Cortex of kidney (tissue), 1 donor: ENCODE measurements at places on chromosomes 1 and 21.

DNA sequence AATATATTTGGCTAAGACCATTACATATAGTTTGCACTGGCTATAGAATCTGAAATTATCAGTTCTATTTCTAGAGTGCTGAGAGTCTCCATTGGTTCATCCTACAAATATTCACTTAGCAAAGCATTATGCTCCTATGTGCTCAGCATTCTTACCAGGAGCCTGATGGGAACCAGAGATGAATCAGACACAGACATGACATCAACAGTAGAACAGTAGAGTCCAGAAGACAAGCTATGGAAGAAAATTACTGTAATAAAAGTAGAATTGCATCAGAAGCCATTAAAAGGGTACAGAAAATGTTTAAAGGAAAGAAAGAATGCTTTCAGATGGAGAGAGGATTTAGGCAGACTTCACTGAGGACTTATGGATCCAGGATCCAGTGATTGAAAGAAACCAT is 271.7 kb upstream of the SNX7 start:
- DNase-seq: no peak

DNA sequence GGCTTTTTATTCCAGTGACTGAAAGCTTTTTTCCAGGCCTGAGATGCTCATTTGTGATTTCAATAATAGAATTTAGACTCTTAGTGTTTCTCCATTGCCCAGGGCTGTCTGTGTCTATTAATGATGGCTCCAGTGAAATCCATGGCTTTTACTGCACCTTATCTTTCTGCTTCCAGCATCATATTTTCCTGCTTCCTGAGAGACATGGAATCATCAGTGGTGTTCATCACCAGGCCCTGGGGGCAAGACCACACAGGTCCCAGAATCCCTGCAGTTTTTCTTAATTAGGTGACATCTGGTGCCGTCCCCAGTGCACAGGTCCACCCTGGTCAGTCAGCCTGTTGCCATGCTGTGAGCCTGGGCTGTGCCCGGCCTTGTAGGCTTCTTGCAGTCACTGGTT is 15.5 kb downstream of the NT5C1A start:
- DNase-seq: no peak

GRCh38 chr1:44316231-44316759 is 38.8 kb downstream of the ERI3 start:
- no peak for DNase-seq

DNA sequence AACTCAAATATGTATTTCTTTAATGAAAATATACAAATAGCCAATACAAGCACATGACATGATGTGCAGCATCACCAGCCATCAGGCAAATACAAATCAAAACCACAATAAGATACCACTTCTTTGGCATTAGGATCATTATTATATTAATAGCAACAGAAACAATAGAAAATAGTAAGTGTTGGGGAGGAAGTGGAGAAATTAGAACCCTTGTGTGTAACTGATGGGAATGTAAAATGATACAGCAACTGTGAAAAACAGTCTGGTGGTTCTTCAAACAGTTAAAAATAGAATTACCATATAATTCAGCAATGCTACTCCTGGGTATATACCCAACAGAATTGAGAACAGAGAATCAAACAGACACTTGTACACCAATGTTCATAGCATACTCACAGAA is 40.8 kb upstream of the FCER1A start:
- DNase-seq: no peak

- DNase-seq: no peak
These were observed 163.4 kb upstream of the CD34 start for GRCh38 chr1:208074353-208074752.

DNA sequence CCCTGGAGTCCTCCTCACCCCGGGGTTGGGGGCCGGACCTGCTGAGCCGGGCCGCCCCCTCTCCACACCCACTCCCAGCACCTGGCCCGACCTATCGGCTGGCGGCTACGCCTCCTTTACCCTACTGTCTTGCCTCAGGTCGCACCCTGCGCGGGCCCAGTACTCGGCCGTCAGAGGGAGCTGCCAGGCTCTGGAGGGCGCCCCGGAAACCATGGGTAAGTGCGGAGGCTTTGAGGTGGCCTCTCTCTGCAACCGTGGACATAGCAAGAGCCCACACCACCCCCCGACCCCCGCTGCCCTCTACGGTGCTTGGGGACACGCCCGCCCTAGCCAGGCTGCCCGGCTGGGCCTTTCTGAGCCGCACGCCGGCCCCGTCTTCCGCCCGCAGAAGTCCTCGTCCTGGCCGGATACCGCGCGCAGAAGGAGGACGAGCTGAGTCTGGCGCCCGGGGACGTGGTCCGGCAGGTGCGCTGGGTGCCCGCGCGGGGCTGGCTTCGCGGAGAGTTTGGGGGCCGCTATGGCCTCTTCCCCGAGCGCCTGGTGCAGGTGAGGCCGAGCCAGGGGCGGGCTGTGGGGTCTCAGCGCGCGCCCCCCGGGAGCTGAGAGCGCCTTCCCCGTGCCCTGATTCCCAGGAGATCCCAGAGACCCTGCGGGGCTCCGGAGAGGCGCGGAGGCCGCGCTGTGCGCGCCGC is at the start of gene SH3D21:
TSS of gene SH3D21 (plus strand) at position 159 of the 692 bp plus-strand sequence. CDS start at position 212, 53 bp downstream.
- DNase-seq: no peak

GRCh38 chr1:32266921-32267591 is 16.0 kb downstream of the LCK start:
- DNase-seq: no peak

DNA sequence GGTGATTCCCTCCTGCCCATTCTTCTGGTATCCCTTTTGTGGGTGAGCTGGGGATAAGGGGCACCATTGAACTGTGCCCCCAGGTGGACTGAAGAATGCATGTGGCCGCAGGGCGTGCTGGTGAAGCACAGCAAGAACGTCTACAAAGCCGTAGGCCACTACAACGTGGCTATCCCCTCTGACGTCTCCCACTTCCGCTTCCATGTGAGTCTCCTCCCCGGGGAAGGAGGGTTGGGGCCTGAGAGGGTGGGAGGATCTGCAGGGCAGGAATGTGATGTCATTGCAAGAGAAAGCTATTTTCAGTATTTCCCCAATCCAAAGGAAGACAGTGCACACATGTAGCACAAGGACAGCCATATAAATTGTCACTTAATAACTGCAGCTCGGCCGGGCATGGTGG is 7.5 kb upstream of the KPNA6 start:
- DNase-seq: no peak

- DNase-seq: no peak
These were observed 479.2 kb downstream of the LTN1 start for GRCh38 chr21:28513428-28513827.

DNA sequence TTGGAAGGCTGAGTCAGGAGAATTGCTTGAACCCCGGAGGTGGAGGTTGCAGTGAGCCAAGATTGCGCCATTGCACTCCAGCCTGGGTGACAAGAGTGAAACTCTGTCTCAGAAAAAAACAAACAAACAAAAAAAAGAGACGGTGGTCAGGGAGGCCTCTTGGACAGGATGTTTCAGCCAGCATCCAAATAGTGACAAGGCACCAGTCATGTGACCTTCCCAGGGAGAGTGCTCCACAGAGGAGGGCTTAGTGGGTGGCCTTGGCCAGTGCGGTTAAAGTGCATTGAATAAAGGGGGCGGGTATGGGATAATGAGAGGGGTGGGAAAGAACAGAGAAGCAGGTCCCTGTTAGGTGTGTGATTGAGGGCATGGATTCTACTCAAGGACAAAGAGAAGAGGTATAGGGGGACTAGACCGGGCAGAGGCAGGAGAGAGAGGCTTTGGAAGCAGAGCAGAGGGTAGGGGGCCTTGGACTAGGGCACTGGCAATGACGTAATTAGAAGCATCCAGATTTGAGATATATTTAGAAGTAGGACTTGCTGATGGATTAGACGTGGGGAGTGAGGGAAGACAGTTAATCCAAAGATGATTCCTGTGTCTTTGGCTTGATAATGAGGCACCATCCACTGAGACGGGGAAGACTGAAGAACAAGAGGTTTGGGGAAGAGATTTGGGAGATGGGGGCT is 12.0 kb upstream of the RYR2 start:
- no peak for DNase-seq

DNA sequence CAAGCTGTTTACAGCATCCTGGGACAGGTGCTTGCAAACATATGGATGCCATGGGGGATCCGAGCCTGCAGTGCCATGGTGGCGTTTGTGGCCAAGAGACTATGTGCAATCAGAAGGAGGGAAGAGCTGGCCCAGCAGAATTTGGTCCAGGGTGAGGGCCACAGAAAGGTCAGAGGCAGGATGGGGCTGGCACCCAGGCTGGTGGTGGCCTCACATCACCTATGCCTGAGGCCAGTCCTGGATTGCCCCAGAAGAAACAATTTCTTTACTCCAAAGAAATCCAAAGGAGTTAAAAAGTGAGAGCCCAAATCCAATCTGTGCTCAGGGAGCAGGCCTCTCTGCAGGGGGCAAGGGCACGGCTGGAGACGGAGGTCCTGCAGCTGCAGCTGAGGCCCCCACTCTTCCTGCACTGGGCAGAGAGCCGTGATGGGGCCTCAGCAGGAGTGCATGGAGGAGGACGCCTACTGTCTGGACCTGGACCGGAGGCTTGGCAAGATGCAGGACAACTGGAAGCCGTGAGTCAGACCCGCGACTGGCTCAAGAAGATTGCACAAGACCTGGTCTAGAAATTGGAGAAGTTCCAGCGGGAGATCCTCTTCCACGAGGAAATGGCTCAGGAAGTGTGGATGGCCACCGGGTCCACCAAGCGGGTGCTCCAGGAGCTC is 163.5 kb downstream of the RYR2 start:
- DNase-seq: no peak

DNA sequence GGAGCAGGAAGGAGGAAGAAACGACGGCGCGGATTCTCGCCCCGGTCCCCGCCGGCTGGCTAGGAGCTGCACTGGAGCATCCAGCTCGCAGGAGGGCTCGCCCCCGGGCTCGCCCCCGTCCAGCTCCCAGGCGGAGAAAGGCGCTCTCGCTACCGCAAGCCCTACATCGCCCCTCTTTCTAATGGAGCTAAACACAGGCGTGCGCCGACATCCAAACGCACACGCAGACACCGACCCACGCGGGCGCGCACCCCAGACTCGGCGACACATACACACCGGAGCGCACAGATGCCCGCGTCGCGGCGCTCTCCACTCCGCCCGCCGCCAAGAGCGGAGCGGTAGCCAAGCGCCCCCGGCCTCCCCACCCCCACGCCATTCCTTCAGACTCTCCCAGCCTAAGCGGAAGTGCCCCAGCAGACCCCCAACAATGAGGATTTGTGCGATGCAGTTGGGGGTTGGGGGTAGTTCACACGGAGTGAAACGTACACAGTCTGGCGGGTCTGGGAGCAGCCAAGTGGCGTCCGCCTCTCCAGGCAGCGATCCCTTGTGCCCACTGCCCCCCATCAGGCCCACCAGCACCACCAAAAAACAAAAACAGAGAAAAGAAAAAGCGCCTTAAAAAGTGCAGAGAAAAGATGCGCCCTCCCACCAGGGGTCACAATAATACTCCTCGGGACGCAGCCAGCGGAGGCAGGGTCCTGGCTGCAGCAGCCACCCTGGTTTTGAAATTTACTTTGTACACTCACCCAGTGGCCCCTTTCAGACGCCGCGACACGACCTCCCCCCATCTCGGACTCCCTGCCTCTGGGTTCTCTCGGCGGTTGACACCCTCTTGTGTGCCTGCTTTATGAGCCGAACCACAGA is 1.4 kb downstream of the DAB1 start:
- DNase-seq: no peak

- no peak for DNase-seq
These were observed 42.3 kb downstream of the STYXL2 start for GRCh38 chr1:167136191-167136614.

GRCh38 chr1:79667848-79668696 is 661.5 kb upstream of the ADGRL4 start:
- DNase-seq: no peak

- no peak for DNase-seq
These were observed 266.2 kb downstream of the NPHP4 start for GRCh38 chr1:5725855-5726585.

- DNase-seq: no peak
These were observed 151.3 kb upstream of the COL6A1 start for GRCh38 chr21:45830221-45830640.

DNA sequence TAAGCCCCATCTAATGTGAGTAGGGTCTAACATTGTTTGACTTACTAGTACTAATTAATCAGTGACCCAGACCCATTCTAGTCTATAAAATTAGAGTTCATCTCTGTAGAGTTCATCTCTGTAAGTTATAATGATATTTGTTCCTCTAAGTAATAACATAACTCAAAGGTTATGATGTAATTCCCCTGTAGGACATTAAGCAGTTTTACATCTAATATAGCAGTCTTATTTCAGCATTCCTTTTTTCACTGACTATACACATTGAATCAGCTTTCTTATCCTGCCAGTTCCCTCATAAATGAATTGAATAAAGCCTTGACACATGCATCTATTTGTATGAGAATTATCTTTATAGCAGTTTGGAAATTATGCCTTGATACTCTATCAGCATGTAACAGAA is 90.9 kb downstream of the SH3GLB1 start:
- no peak for DNase-seq

GRCh38 chr1:34356853-34357252 is 180.1 kb downstream of the C1orf94 start:
- DNase-seq: no peak

DNA sequence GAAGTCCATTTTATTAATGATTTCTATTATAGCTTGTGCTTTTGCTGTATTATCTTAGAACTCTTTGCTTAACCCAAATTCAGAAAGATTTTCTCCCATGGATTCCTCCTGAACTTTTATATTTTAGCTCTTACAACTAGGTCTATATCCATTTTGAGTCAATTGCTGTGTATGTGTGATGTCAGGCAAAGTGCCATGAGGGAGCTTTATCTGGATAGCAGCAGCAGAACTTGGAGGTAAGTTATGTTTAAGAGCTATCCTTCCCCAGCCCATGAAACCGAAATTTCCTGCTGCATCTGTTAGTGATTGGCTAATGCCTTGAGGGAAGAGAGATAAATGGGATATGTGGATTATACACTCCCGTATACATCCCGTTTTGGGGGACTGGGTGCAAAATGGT is 29.9 kb downstream of the ADAM30 start:
- no peak for DNase-seq

- DNase-seq: no peak
These were observed 33.6 kb downstream of the CD58 start for GRCh38 chr1:116537040-116537831.

GRCh38 chr1:241012708-241013340 is 344.2 kb downstream of the RGS7 start:
- DNase-seq: no peak

GRCh38 chr1:196993916-196994315 is 16.6 kb downstream of the CFHR5 start:
- no peak for DNase-seq

- DNase-seq: no peak
These were observed 27.0 kb downstream of the ELAVL4 start for GRCh38 chr1:50135716-50136115.
